RKO (cell line): ENCODE measurements at places on chromosomes 12 and 14.
A peak's percentile ranks its signal among the peaks of the same experiment; 100 is the strongest.

DNA sequence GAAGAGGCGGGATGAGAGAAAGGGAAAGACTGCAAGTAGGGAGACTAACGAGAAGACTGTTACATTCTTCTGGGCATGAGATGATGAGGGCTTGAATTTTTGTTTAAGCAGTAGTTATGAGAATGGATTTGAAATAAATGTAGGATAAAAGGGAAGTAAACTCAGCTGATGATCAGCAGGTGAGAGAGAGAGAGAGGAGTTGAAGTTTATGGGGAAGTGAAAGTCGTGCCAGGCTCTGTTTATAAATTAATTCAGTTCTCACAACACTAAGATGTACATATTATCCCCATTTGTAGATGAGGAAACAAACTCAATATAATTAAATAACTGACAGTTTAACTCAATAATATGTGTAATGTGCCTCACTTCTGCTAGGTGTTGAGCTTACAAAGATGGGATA lies 170.0 kb upstream of the RMST start:
- no peak for DNase-seq

GRCh38 chr12:16417058-16417457 lies 69.6 kb downstream of the MGST1 start:
- DNase-seq: peak; percentile 9

DNA sequence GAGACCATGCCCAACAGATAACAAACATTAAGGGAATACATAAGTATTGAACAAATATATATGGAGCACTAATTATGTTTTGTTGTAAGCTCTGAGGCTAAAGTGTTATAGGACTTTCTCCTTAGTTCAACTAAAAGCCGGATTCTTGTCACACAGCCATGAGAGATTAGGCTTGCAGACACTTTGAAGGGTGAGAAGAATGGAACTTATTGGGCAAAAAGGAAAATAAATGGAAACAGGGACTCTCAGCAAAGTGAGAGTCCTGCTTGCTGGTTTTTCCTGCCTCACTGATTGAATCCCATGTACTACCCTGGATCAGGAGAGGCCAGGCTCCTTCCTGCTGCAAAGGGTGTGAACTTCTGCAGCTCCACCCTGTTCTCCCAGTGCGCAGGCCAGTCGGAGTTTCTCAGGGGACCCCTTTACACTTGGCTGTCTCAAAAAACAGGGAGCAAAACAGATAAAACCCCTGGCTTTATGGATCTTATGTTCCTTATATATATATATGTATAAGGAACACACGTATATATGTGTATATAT lies 77.1 kb upstream of the FUT8 start:
- DNase-seq: no peak

GRCh38 chr12:69068448-69068847 lies 135.5 kb upstream of the CPM start:
- peak; percentile 91 for DNase-seq

DNA sequence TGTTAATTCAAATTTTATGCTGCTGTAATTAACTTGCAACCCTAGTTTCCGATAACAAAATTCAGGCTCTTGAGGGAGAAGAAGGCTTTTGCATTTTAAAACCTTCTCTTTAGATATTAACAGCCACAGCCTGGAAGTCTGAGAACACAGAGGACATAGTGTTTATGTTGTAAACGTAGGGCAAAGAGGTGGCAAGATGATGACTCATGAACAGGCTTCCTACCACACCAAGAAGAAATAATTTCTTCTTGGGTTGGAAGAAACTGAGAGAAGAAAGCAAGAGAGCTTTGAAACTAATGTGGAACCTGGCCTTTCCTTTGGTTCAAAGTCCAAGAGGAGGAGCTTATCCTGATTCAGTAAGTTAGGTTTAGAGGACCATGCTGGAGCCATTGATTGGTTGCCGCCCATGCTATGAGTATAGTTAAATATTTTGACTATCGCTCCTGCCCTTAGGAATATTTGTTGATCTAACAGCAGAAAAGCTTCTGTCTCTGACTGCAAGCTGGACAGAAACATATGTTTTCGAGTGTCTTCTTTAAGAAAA lies 31.8 kb downstream of the CCDC198 start:
- DNase-seq: no peak

- no peak for DNase-seq
Observed at GRCh38 chr14:104128981-104129380, 9.4 kb upstream of the KIF26A start.

GRCh38 chr12:96500693-96501092 lies 11.3 kb downstream of the CFAP54 start:
- peak; percentile 26 for DNase-seq

DNA sequence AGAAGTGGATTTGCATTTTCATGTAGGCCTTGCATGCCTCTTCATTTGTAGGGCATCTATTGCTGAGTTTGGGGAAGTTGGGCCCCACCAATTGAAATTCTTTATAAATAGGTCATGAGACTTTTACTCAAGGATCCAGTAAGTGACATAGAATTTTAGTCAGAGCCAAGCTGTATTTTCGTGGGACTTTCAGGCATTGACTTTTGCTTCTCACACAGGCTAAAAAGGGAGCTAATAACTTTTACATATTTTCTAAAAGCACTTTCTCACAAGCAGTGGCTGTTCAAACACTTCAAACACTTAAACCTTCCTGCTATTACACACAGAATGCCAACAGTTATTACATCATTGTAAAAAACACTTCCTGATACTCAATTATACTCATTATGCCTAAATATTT lies 260.5 kb downstream of the MSRB3 start:
- DNase-seq: no peak

GRCh38 chr12:54595471-54595870 lies 7.0 kb upstream of the PPP1R1A start:
- no peak for DNase-seq

- no peak for DNase-seq
Observed at GRCh38 chr12:127803545-127803944, 463.4 kb upstream of the TMEM132C start.

- DNase-seq: peak; percentile 14
Observed at GRCh38 chr14:54881235-54881760, 21.3 kb downstream of the GCH1 start.

DNA sequence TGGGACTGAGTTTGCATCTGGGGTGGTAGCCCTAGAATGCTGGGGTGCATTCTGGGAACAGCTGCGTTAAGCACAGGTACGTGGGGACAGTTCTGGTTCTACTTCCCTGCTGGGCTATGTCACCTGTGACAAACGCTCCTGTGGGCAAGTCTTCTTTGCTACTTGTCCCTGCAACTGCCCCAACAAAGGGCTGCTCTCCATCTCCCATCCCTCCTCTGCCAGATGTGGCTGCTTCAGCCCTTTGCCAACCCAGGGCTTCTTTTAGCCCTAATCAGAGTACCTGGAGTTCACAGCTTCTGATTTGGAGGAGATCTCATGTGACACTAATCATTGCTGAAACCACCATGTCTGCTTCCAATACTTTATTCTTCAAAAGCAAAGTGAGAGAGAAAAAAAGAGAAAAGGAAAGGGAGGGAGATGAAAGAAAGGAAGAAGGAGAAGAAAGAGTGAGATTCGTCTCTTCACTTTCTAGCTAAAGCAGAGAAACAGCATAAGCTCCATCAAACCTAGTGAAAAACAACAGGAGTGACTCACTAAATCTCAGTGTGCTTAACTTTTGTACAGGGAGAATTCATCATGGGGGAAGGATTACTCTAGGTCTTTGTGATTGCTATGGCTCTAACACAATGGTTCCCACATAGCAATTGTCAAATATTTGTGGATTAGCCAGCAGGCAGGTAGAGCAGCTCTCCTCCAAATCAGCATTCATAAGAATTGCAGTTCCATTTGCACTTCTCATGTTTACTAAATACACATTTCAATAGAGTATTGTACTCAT lies 174.8 kb downstream of the LRIG3 start:
- DNase-seq: no peak

GRCh38 chr12:23843958-23844357 lies 105.5 kb downstream of the SOX5 start:
- DNase-seq: no peak

DNA sequence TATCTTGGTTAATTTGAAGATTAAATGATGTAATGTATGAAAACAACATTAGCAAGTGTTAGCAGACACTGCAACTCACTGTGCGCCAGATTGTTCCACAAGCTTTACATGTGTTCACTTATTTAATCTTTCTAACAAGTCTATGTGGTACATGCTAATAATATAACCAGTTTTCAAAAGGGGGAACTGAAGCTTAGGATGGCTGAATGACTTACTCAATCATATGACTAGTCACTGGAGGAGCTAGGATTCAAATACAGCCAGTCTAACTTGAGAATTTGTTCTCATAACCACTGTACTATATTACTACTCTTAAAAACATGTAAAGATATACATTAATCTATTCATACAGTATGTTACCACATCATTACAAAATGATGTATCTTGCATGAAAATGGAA lies 60.5 kb upstream of the LRIG3 start:
- DNase-seq: no peak

- DNase-seq: no peak
Observed at GRCh38 chr14:57205938-57206337, 62.8 kb downstream of the EXOC5 start.

GRCh38 chr14:76955575-76956315 lies 72.8 kb downstream of the IRF2BPL start:
- DNase-seq: peak; percentile 91

DNA sequence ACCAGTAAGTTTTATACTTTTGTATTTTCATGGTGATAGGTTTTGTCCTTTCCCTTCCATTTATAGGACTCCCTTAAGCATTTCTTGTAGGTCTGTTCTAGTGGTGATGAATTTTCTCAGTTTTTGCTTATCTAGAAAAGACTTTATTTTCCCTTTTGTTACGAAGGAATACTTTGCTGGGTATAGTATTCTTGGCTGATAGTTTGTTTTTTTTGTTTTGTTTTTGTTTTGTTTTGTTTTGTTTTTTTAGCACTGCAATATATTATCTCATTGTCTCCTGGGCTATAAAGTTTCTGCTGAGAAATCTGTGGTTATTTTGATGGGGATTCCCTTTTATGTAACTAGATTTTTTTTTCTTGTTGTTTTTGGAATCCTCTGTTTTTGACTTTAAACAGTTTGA lies 67.7 kb downstream of the FBXO33 start:
- DNase-seq: no peak

DNA sequence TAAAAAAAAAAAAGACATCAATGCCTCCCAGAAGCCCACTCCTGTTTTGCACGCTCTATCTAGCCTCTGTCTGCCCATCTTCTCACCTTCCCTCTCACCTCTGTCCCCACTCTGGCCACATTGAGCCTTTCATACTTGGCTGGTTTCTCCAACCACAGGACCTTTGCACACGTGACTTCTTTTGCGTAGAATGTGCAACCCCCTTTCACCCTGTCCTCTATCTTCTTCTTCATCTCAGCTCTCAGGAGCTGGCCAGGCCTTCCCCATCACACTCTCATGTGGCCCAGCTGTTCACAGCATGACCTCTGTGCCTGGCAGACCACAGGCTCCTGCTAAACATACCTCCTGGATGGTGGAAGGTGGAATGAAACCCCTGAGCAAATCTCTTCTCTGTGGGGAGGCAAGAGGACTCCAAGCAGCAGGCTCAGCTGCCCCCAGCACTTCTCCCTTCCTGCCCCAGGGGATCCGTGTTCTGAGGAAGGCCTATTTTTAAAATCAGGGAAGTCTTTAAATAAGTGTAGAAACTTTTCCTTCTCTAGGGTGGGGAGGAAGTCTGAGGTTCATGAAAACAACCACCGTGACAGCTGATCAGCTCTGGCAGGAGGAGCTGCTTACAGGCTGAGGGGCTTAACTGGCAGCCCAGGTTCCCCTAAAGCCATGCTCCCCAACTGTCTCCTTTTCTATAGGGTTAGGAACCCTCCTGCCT lies 11.6 kb downstream of the HVCN1 start:
- no peak for DNase-seq
